Kidney capillary endothelial cell (primary cell): ENCODE measurements at places on chromosomes 3 and 15.
A peak's percentile ranks its signal among the peaks of the same experiment; 100 is the strongest.

- no peak for DNase-seq
Measured at GRCh38 chr3:194310060-194310835, 40.9 kb downstream of the CPN2 start.

- DNase-seq: no peak
Measured at GRCh38 chr3:169641167-169641566, 22.3 kb downstream of the MECOM start.

DNA sequence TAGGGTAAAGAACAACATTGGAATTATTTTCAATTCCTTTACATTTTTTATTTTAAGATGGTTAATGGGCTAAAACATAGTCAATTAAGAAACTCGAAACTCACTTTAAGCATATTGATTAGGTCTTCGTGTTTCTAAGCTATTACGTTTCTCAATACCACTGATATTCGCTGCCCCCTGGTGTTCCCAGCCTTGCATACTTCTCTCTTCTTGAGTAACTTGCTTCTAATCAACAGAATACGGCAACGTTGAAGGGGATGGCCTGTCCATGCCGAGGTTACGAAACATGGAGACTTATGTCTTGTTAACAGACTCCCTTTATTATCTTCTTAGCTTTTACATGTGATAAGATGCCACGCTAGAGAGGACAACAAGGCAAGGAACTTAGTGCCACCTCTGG, 43.6 kb downstream of the ROBO1 start:
- no peak for DNase-seq

GRCh38 chr3:71585131-71585530, 1.6 kb upstream of the FOXP1 start:
- DNase-seq: no peak

DNA sequence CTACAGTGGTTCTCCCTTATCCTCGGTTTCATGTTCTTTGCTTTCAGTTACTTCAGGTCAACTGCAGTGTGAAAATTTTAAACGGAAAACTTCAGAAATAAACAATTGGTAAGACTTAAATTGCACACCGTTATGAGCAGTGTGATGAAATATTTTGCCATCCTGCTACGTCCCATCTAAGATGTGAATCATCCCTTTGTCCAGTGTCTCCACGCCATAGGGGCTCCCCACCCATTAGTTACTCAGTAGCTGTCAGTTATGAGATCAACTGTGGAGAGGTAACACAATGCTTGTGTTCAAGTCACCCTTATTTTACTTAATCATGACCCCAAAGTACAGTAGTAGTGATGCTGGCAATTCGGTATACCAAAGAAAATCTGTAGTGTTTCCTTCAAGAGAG, 47.4 kb downstream of the TJP1 start:
- DNase-seq: peak; percentile 20

- DNase-seq: no peak
Measured at GRCh38 chr15:41908736-41909461, 15.0 kb upstream of the SPTBN5 start.

GRCh38 chr15:48300038-48300437, 31.2 kb upstream of the DUT start:
- no peak for DNase-seq

DNA sequence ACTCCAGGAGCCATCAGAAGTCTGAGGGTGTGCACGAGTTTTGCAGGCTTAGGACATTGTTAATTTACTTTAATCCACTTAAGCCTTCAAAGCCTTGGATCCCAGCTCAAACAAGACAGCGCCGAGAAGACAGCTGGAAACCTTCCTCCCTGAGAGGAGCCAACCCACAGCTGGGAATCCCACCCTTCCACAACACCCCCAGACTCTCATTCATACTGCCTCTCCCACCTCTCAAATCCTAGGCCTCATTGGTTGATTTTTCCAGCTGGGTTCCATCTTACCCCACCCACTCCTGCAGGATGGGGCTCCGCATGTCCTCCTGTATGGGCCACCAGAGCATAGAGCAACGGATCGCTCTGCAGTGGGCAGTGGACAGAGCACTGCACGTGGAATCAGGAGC, 80.4 kb downstream of the SEMA5B start:
- no peak for DNase-seq
